A549 (cell line): ENCODE measurements at places on chromosomes 7 and 10. TPM values are rescaled to one million over a fixed set of nuclear protein-coding genes. Genes with fewer than 3 reads are reported as not detected.

GRCh38 chr7:2066251-2066919, 166.4 kb downstream of the MAD1L1 start:
- DNase-seq: no peak

DNA sequence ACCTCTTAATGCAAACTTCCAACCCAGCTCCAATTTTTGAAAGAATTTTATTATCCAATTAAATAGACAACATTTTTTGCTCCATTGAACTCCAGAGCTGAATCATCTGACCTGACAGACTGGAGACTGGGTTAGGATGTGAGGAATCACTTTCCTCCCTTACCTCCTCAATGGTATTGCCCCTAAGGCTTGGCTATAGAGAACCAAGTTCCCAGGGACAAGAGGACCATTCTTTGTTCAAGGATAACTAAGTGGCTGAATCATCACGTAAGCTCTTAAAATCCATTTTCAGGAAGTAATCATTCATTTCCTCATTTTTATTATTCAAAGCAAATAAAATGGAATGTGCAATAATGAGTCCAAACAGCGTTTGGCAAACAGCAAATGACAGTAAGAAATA, 335.1 kb downstream of the GATA3 start:
- peak; percentile 53 for DNase-seq

DNA sequence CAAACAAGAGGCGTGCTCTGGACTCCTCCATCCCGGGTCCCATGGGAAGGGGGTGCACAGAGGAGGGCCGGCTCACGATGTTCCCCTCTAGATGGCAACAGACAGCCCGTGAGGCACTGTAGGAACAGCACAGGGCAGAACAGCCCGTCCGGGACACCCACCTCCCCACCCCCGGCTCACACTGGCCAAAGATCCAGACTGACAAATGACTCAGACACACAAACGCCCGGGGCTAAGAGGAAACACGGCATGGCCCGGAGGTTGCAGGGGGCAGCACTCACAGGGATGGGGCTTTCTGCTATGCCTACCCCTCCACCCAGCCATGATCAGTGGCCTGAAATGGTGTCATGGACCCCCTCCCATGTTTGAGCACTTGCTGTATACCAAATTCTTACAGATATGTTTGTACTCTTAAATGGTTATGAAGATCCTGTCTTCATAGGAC, 4.9 kb upstream of the ELN start:
- peak; percentile 76 for DNase-seq

GRCh38 chr10:69389827-69390490, 26.8 kb downstream of the TACR2 start:
- DNase-seq: peak; percentile 83

GRCh38 chr7:107233174-107233573, 64.4 kb downstream of the HBP1 start:
- no peak for DNase-seq

DNA sequence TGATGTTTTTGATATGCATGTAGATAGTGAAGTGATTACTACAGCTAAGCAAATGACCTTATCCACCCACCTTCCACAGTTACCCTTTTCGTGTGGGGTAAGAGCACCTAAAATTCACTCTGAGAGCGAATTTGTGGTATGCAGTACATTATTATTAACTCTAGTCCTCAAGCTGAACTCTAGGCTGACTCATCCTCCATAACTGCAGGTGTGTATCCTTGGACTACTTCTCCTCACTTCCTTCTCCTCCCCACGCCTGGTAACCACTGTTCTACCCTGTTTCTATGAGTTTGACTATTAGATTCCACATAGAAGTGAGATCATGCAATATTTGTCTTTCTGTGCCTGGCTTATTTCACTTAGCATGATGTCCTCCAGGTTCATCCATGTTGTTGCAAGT, 484.6 kb downstream of the GATA3 start:
- DNase-seq: no peak

GRCh38 chr10:33276282-33276923, 58.1 kb downstream of the NRP1 start:
- peak; percentile 55 for DNase-seq

- no peak for DNase-seq
Measured at GRCh38 chr10:95352684-95353083, 61.9 kb upstream of the PDLIM1 start.

GRCh38 chr7:126776498-126776897, 476.2 kb downstream of the GRM8 start:
- DNase-seq: no peak

DNA sequence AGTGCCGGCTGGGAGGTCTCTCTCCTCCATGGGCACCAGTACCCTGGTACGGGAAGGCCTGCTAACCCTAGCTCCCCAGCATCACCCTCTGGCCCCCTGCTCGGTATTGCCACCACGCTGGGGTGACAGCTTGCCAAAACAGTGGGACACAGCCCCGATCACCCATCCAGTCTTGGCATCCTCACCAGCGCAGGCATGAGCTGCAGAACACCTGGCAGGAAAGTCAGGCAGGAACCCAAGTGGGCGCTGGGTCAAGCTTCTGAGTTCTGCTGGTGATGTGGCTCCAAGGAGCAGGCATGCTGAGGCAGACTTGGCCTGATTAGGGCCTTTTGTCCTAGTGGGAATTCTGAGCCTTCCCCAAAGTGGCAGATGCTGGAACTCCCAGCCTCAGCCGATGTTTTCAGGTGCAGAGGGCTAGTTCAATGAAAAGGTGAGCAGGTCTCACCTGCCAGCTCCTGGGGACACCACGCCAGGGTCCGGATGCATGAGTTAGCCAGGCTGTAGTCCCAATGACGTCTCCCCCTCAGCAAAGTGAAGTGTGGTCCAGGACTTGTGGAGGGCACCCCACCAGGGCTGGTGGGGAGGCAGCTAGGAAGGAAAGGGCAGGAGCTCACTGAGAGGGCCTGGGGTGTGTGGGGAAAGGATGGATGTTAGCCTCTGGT, 8.5 kb upstream of the ZNF22 start:
- no peak for DNase-seq

DNA sequence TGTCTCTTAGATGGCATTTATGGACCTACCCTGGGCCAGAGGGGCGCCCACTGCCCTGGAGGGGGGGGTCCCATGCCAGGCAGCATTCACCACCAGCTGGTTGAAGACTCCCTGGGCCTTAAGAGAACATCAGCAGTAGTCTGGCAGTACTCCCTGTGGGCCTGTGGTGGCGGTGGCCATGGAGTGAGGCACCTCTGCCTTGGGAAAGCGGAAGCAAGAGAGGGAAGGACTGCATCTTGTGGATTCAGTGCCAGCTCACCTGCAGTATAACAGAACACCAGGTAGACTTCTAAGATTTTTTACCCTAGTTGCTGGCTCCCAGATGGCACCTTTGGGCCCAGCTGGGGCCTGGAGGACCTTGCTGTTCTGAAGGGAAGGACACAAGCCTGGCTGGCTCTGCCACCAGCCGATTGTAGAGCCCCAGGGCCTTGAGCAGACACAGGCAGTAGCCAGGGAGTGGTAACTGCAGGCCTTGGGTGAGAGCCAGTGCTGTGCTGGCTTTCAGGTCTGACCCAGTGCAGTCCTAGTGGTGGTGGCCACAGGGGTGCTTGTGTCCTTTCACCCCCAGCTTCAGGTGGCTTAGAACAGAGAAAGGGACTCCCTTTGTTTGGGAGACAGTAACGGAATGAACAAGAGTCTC, 15.8 kb downstream of the PLAC9 start:
- no peak for DNase-seq

DNA sequence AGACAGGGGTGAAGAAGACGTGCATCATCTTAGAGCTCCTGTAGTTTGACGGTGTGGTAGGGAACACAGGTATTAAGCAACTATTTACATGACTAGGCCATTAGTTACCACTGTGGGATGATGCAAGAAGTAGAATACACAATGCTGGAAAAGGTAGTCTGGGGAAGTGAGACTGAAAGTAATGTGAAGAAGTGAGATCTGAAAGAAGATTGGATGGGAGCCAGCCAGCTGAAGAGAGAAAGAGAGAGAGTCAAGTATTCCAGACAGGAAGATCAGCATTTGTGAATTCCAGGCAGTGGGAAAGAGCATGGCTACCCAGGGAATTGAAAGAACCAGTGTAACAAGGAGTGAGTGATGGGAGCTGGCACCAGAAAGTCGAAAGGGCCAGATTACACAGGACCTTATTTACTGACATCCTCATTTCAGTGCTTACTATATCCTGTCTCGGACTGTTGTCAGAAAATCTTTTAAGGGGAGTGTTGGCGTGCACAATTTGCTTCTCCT, 4.0 kb upstream of the CFAP58 start:
- peak; percentile 64 for DNase-seq

GRCh38 chr10:124138195-124138882, 44.9 kb upstream of the CHST15 start:
- no peak for DNase-seq

GRCh38 chr10:92418221-92418620, 127.3 kb downstream of the MARCHF5 start:
- no peak for DNase-seq

GRCh38 chr7:23893942-23894891, 184.2 kb downstream of the STK31 start:
- DNase-seq: no peak

DNA sequence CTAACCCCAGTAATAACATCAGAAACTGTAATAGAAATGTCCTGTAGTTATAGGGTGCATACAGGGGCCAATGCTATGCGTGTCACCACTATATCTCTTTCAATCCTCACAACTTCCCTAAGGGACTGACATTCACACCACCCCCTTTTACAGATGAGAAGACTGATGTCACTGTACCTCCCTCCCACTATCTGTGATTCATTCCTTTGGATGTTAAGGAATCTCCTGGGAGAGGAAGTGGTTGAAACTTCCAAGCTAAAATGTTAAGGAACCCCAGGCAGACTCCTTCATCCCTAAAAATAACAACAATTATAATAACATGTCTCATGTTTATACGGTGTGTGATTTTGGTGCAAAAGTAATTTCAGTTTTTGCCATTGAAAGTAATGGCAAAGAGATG, 5.4 kb downstream of the COL13A1 start:
- peak; percentile 40 for DNase-seq

DNA sequence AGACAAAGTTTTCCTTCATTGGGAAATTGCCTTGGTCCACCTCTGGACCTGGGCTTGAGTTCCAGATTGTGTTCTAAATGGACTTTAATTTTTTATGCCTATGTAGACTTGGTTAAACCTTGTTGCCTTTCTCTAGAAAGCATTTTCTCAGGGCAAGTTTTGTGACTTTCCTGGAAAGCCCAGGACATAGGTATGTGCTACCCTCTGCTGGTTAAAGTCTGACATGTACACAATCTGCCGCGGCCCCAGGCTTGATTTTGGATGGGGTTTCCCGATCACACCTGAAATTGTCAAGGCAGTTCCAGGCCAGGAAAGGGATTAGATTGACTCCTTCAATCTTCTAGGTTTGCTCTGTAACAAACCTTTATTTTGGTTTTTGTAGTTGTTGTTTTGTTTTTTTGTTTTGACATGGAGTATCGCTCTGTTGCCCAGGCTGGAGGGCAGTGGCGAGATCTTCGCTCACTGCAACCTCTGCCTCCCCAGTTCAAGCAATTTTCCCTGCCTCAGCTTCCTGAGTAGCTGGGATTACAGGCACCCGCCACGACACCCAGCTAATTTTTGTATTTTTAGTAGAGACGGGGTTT, 14.1 kb upstream of the AKR1B10 start:
- peak; percentile 91 for DNase-seq

- no peak for DNase-seq
Measured at GRCh38 chr10:54284526-54285193, 516.4 kb downstream of the PCDH15 start.

GRCh38 chr10:72086466-72087391, 1.6 kb downstream of the SPOCK2 start:
- DNase-seq: no peak

DNA sequence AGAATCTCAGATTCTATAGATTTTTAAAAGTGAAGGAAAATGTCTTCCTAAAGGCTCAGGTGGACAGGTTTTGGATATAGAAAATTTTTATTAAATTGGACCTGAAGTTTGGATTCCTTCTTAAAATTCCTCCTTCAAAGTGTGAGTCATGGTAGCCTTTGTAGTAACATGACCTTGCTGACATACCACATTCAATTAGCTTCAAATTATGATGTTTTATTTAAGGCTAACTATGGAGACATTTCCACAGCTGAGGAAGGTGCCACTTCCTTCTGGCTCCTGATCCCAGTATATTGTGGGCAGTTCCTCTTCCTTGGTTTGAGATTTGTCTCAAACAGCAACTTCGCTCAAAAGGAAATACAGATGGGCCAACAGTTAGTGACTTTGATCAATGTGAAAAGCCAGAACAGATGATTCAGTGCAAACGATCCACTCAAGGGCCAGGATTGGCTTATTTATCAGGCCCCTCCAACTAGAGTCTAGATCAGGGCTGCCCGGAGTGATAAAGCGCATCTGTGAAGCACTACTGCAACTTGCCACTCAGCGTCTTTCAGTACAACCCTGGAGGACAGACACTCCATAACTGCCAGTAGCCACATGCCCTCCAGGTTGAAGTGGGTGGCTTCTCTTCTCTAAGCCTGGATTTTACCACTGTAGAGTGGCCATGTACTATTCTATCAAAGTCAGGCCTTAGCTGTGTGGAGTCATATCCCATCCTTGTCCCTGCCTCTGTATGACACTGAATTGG, 573.5 kb downstream of the KIF20B start:
- no peak for DNase-seq

GRCh38 chr10:124650820-124651401, 93.3 kb downstream of the FAM53B start:
- DNase-seq: no peak

- no peak for DNase-seq
Measured at GRCh38 chr7:101954499-101954898, 137.1 kb downstream of the CUX1 start.

GRCh38 chr10:44386546-44387052, 1.7 kb upstream of the CXCL12 start:
- DNase-seq: peak; percentile 57

GRCh38 chr10:91159254-91159783, 61.1 kb upstream of the PCGF5 start:
- DNase-seq: no peak

Gene IFIT2
- polyA plus RNA-seq: 0.75 to 0.94 TPM (median 0.77 TPM) in 3 replicates

Gene PON1
- polyA plus RNA-seq: 0.93 to 1.8 TPM (median 1.1 TPM) in 3 replicates

Gene OR2A42
- polyA plus RNA-seq: not detected in 3 replicates

Gene POLR2J
- polyA plus RNA-seq: 101 to 107 TPM (median 104 TPM) in 3 replicates

Gene PIK3AP1
- 1.1 to 1.9 TPM (median 1.6 TPM) in 3 replicates for polyA plus RNA-seq

Gene PRKRIP1
- 21.3 to 25.6 TPM (median 24.1 TPM) in 3 replicates for polyA plus RNA-seq

Gene CREB5
- polyA plus RNA-seq: 0.61 to 0.88 TPM (median 0.69 TPM) in 3 replicates

Gene ATAD1
- polyA plus RNA-seq: 30.0 to 32.3 TPM (median 32.3 TPM) in 3 replicates

Gene SFRP5
- polyA plus RNA-seq: 0.83 to 1.3 TPM (median 1.2 TPM) in 3 replicates

Gene GPR37
- 0.47 to 0.61 TPM (median 0.57 TPM) in 3 replicates for polyA plus RNA-seq

Gene PTPRE
- 0.94 to 2.1 TPM (median 1.5 TPM) in 3 replicates for polyA plus RNA-seq

Gene FAM241B
- 22.0 to 24.5 TPM (median 23.8 TPM) in 3 replicates for polyA plus RNA-seq

Gene PILRA
- polyA plus RNA-seq: 1.9 to 3.8 TPM (median 3.4 TPM) in 3 replicates
